ENCODE measurements at places on chromosomes 7 and 10. TPM values are rescaled to one million over a fixed set of nuclear protein-coding genes. Genes with fewer than 3 reads are reported as not detected.
A peak's percentile ranks its signal among the peaks of the same experiment; 100 is the strongest.

DNA sequence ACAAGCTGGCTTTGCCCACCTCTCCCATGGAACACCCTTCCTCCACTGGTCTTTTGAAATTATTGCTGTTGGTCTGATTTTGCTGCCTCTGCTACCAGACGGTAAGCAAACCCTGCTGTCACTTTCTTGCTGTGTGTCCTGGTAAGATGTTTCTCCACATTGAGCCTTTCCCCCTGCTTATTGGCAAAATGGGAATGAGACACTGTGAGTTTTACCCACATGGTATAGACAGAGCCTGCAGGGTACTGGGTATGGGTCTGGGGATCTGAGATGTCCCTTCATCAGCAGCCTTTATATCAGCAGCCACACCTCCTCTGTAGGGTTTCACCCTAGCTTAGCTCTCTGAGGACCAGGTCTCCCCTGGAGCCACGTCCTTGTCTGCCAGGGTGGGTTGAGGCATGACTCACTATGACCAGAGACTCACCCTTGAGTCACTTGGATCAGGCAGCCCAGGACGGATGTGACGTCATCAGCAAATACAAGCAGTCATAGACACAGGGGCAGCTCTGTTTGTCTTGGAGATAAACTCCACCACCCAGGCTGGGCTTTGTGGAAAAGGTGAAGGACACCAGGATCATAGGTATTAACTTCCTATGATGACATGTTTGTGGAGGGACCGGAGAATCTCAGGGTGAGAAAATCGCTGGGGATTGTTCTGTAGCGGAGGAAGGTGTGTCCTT lies 17.9 kb upstream of the BAIAP2L1 start:
- DNase-seq = no peak

DNA sequence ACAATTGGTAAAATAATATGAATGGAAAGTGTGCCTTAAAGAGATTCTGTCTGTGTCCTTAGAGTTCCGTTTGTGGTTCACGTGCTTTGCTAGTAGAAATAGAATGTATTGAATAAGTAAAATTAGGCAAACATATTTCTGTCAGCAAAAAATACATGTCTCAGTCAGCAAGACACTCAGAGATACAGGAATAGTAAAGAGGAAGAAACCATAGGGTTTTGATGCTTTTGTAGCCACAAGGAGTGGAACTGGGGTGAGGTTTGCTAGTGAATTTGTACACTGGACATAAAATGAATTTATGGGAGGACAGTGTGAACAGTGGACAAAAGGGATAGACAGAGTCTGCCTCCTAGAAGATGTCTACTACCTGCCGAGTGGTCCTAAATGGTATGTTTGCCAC lies 289.2 kb upstream of the NRP1 start:
- no peak for DNase-seq

DNA sequence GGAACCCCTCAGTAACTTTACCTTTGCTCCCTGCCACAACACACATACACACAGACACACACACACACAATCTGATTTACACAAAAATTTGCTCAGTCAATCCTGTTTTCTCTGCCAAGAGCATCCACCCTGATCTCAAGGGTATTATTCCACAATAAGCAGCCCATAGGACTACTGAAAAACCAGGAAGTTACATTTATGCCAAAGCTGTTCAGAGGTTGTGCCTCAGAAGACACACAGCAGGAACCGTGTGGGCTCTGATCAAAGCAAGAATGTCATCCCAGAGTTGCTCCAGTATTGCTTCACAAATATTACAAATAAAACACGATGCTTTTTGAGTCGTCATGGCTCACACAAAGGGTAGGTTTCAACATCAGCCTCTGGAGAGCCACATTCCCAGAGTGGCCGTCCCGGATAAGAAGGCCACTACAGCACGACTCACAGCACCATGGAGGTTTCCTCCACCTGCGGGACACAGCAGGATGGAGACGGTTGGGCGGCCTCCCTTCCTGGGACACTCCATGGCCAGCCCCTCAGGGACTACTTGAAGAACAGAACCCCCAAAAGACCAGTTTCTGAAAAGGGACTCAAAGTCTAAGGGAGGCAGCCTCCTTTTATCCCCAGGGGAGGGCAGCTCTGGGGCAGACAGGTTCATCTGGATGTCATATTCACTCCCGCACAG lies 1.6 kb downstream of the AIFM2 start:
- DNase-seq = peak; percentile 26

- DNase-seq = no peak
Measured at GRCh38 chr10:117364110-117364960, 10.9 kb downstream of the PDZD8 start.

DNA sequence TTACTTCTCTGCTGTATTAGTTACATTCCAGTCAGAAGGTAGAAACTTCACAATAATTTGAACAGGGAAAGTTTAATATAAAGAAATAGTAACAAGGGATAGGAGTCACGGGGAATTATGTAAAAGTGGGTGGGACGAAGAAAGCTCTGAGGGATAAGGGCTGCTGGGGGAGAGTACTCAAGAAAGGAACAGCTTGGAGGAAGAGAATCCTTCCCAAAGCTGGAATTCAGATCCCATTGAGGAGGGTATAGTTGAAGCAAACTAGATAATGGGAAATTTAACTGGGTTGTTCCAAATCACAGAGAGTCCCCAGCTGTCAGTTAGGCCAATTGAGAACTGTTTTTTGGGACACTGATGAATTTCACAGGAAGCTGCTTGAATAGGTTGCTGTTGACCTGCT lies 53.2 kb upstream of the MACC1 start:
- no peak for DNase-seq

Gene MET
- 14.6 TPM for total RNA-seq

GRCh38 chr10:4662576-4663161 lies 163.3 kb upstream of the AKR1E2 start:
- DNase-seq = no peak

- no peak for DNase-seq
Measured at GRCh38 chr7:107856806-107857540, 34.0 kb upstream of the DLD start.
